ENCODE measurements at places on chromosomes 7 and 10. TPM values are rescaled to one million over a fixed set of nuclear protein-coding genes. Genes with fewer than 3 reads are reported as not detected.

ZNF862 gene
- 8.5 TPM for total RNA-seq

MYL7 gene
- not detected for total RNA-seq

SPDYE6 gene
- not detected for total RNA-seq

NFKB2 gene
- 67.1 TPM for total RNA-seq

TEX47 gene
- total RNA-seq, result not detected

CYP2C19 gene
- not detected for total RNA-seq

KAZALD1 gene
- total RNA-seq, result 0.42 TPM

GSDME gene
- total RNA-seq, result 0.84 TPM

NUDT13 gene
- 0.42 TPM for total RNA-seq

C10orf62 gene
- total RNA-seq, result not detected

SMC3 gene
- total RNA-seq, result 34.6 TPM

SLC39A12 gene
- total RNA-seq, result not detected

ARID5B gene
- 52.9 TPM for total RNA-seq

ARHGAP21 gene
- 58.9 TPM for total RNA-seq

CHST15 gene
- 23.9 TPM for total RNA-seq

STOX1 gene
- 0.21 TPM for total RNA-seq

VPS37D gene
- 0.63 TPM for total RNA-seq

C10orf67 gene
- 0.31 TPM for total RNA-seq

NPFFR1 gene
- under 0.01 TPM for total RNA-seq

TDRD1 gene
- total RNA-seq, result 0.10 TPM

NOD1 gene
- total RNA-seq, result 9.2 TPM

CTAGE4 gene
- total RNA-seq, result 2.0 TPM

LOXL4 gene
- total RNA-seq, result 0.10 TPM

SH3PXD2A gene
- total RNA-seq, result 3.1 TPM

ANXA8L1 gene
- 0.21 TPM for total RNA-seq

FBXL13 gene
- 1.9 TPM for total RNA-seq

LRRD1 gene
- 0.10 TPM for total RNA-seq

MYOZ1 gene
- not detected for total RNA-seq

SLC18A3 gene
- 0.10 TPM for total RNA-seq

SORCS3 gene
- total RNA-seq, result 2.5 TPM

HEPACAM2 gene
- total RNA-seq, result not detected

GRID2IP gene
- 0.21 TPM for total RNA-seq

CCDC3 gene
- 0.21 TPM for total RNA-seq

CYP3A4 gene
- total RNA-seq, result not detected

FAM25C gene
- not detected for total RNA-seq

STEAP2 gene
- 0.10 TPM for total RNA-seq

FXYD4 gene
- not detected for total RNA-seq

HOGA1 gene
- not detected for total RNA-seq

NPY gene
- not detected for total RNA-seq

C10orf95 gene
- 0.10 TPM for total RNA-seq

SH2B2 gene
- total RNA-seq, result 9.2 TPM

CRHR2 gene
- total RNA-seq, result not detected

PPP1R17 gene
- total RNA-seq, result not detected

CDK1 gene
- 3.4 TPM for total RNA-seq

AUTS2 gene
- 16.5 TPM for total RNA-seq

FAM25A gene
- not detected for total RNA-seq

GRID1 gene
- total RNA-seq, result not detected

Data from mononuclear cell (primary cell).